ENCODE measurements at places on chromosomes 1 and 21.

- no peak for DNase-seq
Observed at GRCh38 chr1:106232128-106232527, 824.3 kb upstream of the PRMT6 start.

DNA sequence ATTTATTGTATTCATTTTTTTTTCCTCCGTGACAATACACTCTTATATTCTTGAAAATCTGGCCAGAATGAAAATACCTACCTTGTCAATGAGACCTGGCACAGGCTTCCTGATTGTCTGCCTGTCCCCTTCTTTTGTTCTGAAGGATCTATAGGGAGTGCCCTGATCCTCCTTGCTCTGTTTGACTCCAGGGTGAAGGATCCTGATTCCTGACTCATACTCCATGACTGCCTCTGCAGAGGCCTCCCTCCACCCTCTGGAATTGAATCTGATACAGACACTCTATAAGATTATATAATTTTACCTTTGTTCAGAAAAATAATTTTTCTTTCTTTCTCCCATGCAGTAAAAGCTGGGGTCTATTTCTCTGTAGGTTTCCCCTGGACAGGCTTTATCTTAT, 116.2 kb downstream of the HMCN1 start:
- no peak for DNase-seq

GRCh38 chr1:78831731-78832360, 174.7 kb downstream of the ADGRL4 start:
- DNase-seq, result no peak

GRCh38 chr1:12573015-12573825, 44.8 kb downstream of the DHRS3 start:
- DNase-seq, result no peak

GRCh38 chr1:168897249-168897648, 168.2 kb upstream of the DPT start:
- DNase-seq, result no peak

GRCh38 chr1:17108786-17109185, 10.5 kb downstream of the PADI2 start:
- DNase-seq, result no peak

GRCh38 chr1:234518876-234519275, 39.9 kb upstream of the TARBP1 start:
- DNase-seq, result no peak

DNA sequence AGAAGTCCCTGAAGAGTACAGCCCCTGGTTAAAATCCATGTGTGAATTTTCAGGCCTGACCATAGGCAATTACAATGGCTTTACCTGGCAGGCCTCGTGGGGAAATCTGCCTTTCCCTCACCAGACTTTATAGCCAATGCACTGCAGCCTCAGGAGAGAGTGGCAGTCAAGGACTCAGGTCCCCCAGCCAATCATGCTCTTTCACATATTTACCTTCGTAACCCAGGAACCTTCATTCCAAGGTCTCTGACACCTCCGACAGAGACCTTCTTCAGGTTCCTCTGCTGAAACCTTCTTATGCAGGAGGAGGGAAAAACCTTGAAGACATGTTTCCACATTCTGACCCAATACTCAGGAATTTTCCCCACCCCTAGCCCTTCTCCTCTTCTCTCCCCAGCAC, 118.9 kb downstream of the FASLG start:
- DNase-seq, result no peak

DNA sequence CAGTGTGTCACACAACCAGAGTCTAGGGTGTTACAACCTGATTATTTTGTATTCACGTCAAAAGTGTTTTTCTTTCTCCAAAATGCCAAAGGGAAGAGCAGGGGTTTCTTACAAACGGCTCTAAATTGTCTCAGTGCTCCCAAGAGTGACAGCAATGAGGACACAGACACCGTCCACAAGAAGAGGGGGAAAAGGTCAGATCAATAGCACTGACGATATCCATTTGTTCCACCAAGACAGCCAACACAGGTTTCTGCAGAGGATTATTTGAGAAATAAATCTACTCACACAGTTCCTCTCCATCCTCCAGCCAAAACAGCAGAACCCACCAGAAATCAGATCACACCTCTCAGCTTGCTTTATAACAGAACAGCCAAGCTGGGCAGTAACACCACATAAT, 193.9 kb downstream of the SEC16B start:
- DNase-seq, result no peak

GRCh38 chr1:89286549-89287180, 14.0 kb upstream of the GBP5 start:
- DNase-seq, result no peak

DNA sequence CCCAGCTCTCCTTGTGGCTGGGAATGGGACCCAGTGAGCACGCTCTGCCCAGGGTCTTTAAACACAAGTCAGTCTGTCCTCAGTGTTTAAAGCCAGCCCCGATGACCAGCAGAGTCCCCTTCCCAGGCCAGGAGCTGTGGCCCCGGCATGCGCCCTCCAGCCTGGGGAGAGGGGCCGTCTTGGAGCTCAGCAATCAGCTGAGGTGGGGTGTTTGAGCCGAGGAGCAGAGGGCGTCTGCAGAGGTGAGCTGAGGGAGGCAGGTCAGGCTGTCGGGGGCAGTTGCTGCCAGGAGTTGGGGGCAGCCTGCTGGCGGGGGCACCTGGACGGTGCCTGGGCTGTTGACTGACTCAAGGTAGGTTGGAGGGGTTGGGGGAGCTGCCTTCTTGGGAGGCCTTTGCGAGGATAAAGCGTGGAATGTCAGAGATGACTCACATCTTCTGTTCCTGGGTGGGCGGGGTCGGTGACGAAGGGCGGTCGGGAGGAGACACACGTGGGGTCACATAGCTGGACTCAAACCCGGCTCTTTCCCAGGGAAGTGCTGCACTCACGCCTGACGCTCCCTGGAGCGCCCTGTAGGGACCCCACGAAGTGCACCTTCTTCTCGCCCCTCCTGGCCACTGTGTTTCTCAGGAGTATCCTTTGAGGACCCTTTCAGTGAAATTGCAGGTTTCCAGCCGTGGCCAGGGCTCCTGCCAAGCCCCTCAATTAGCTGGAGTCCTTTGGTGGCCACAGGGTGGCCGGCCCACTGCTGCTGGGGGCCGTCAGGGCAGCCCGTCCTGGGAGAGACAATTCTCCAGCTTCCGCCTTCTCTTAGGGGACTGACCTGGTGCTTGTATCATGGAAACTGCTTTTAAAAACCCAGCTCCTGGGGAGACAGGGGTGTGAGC, 86.2 kb downstream of the SIK1 start:
- DNase-seq, result no peak

DNA sequence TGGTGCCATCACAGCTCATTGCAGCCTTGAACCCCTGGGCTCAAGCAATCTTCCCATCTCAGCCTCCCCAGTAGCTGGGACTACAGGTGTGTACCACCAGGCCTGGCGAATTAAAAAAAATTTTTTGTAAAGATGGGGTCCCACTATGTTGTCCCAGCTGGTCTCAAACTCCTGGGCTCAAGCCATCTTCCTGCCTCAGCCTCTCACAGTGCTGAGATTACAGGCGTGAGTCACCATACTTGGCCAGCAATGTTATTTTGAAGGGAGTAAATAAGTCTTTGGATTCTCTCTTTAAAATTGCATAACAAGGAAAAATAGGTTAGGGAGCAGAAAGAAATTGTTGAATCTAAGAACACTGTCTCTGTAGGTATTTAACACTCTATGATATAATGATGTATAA, 111.3 kb downstream of the RPS6KC1 start:
- no peak for DNase-seq

- no peak for DNase-seq
Observed at GRCh38 chr1:111471012-111471411, 2.8 kb upstream of the C1orf162 start.

- no peak for DNase-seq
Observed at GRCh38 chr1:29708381-29708780, 472.1 kb downstream of the PTPRU start.

DNA sequence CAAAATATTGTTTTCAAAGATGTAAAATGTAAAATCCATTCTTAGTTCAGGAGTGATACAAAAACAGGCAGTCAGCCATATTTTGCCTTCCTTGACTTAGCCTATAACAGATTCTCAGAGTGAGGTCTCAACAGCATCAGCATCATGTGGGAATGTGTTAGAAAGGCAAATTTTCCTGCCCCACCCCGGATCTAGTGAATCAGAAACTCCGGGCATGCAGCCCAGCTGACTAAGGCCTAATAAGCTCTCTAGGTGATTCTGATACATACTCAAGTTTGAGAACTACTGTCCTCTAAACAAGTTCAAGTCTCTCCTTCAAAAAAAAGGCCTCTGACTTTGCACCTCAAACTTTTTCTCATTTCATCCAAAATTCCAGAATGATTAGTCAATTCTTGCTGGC, 46.9 kb upstream of the PRRC2C start:
- no peak for DNase-seq

GRCh38 chr1:193700710-193701355, 514.4 kb upstream of the B3GALT2 start:
- DNase-seq, result no peak

DNA sequence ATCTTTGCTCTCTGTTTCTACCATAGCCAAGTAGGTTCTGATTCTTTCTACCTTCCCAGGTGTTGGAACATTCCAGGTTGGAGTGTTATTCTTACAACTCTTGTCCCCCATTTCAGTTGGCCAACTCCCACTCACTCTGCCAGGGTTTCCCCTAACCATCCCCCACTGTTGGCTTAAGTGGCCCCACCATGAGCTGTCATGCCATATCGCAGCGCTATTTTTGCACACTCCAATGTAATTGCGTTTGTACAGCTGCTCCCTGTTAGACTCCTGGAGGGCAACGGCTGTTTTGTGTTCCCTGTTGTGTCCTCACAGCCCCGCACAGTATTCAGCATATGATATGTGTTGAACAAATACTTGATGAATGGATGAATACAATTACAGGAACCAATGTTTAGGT, 117.7 kb upstream of the ETS2 start:
- no peak for DNase-seq

DNA sequence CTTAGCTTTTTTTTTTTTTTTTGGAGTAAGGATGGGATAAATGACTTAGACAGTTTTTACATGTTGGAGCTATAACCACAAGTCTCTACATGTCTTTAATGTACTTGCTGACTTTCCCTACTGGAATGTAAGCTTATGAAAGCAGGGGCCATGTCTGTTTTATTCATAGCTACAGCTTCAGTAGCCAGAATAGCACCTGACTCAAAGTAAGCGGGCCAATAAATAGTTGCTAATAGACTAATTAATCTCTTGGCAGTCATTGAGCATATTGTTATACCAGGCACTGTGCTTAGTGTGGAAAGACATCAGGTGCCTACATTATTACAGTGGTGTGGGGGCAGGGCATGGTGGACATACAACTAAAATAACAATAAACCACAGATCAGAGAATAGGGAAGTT, 84.4 kb upstream of the HOOK1 start:
- no peak for DNase-seq

- no peak for DNase-seq
Observed at GRCh38 chr21:26956216-26956615, 10.7 kb downstream of the ADAMTS5 start.

DNA sequence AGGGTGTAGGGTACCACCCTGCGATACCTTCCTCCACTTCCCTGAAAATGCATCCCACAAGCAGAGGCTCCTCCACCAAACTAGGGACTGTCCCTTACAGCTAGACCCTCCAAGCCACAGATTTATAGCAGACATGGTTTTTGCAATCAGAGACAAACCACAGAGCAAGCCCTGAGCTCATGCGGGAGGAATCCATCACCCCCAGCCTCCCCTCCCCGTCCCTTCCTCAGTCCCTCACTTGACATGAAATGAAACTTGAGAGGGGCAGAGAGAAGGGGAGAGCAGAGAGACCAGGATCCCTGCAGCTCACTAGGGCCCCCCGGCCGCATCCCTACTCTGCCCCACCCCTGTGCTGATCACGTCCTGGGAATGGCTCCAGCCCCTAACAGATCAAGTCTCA, 94.9 kb downstream of the MRPL37 start:
- no peak for DNase-seq

DNA sequence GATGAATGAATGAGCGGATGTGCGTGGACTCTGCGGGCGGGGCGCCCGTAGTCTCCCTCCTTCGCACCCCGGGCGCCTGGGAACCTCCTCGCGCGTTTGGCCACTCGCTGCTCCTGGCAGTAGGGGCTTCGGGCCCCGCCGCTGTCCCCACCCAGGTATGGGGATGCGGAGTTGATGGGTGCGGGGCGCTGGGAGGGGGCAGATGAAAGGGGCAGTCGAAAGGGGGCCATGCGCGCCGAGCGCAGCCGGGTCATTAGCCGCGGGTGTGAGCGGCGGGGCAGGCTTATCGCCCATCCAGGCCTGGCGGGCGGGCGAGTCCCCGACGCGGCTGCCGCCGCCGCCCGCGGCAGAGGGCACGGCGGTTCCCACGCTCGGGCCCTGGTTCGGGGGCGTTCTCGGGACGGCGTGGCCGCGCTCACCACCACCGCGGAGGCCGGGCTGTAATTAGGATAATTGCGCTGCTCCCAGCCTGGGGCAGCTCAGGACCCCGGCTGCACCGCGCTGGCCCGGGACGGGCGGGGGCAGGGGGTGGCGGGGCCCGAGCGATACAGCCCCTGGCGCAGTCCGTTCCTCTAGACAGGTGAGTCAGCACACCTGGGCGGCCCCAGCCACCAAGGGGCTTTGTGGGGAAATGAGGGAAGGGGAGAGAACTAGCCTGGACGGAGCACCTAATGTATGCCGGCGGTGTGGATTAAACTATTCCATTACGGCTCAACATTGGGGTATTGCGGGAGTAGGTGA, 22.1 kb upstream of the CITED4 start:
- no peak for DNase-seq

DNA sequence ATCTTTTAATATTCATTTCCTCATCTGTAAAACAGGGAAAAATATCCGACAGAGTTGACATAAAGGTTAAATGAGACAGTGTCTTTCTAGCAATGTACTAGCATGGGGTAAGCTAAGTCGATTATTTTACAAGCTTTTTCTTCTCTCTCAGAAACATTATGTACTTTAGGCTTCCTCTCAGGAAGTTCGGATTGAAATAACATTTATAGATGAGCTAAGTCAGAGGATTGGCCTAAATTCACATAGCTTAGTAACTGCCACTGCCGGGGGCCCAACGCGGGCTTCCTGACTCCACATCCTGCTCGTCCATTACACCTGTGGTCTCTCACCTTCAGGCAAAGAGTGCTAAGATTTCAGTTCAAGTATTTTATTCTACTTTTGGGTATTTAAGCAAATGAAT, 462.3 kb upstream of the NFIA start:
- DNase-seq, result no peak

GRCh38 chr1:155890251-155890650, 20.9 kb downstream of the RIT1 start:
- no peak for DNase-seq

GRCh38 chr1:232066521-232066920, 439.9 kb downstream of the DISC1 start:
- DNase-seq, result no peak

DNA sequence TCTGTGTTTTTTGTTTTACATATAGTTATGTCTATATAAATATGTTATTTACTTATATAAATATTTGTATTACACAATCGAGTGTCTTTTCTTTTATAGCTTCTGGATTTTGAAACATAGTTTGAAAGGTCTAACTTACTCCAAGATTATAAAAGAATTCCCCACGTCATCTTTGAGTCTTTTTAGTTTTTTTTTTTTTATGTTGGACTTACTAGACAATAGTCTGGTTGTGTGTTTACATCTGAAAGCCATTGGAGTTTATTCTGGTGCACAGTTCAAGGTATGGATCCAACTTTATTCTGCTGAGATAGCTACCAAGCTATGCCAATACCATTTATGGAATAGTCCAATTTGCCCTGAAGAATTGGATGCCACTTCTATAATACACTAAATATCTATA, 26.1 kb upstream of the RCAN3 start:
- no peak for DNase-seq

- no peak for DNase-seq
Observed at GRCh38 chr1:46193285-46193684, 4.9 kb downstream of the POMGNT1 start.

GRCh38 chr21:15592271-15592860, 137.4 kb upstream of the USP25 start:
- peak; percentile 5 for DNase-seq

GRCh38 chr1:205918955-205919746, 24.1 kb downstream of the SLC26A9 start:
- peak; percentile 51 for DNase-seq

Measured in GM18507 (cell line).